ENCODE measurements at places on chromosomes 11 and 22.

DNA sequence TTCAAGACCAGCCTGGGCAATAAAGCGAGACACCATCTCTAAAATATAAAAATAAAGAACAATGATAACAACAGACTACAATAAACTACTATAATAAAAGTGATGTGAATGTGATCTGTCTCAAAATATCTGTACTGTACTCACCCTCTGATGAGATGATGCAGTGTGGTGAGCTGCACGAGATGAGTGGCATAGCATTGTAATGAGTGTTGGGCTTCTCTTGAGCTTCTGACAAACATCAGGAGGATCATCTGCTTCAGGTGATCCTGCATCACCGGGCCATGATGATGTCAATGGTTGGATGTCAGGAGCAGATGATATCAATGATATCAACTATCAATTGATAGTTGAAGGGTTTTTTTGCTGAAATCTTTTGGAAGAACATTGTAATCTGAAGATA is 52.4 kb upstream of the INCENP start:
- DNase-seq = peak; percentile 11

DNA sequence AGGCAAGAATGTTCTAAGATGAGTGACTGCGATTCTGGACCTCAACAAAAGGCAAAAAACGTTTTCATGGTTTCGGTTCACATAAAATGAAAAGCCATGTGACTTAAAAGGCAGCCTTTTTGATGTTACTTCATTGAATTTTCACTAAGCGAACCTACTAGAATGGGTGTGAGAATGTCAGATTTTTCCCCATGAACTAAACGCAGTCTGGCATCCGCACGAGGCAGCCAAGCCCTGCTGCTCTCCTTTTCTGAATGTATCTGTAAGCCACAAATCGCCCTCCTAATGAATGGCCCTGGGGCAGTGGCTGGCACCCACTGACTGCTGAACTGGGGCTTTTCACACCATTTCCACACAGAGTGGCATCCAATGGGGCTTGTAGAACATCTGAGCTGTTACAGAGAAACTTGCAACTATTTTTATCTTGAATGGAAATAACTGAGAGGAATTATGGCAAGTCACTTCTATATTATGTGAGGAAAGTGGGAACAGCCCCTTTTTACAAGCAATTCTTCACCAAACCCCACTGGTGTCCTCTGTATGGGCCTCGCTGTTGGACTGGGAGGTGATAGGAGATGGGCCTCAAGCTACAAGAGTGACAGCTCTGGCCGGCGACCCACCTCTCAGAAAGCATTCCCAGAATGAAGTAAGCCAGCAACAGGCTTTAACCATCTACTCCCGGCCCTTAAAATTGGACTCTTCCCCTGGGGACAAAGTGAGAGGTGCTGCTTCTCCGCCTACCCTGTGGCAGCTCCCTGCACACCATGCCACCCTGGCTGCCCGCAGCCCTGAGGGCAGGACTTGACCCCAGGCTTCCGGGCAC is 29.4 kb downstream of the PPP2R1B start:
- DNase-seq = no peak

GRCh38 chr22:36853407-36854099 is 7.3 kb upstream of the NCF4 start:
- peak; percentile 94 for DNase-seq

- no peak for DNase-seq
These were observed 11.1 kb downstream of the PLAAT3 start for GRCh38 chr11:63603180-63603518.

DNA sequence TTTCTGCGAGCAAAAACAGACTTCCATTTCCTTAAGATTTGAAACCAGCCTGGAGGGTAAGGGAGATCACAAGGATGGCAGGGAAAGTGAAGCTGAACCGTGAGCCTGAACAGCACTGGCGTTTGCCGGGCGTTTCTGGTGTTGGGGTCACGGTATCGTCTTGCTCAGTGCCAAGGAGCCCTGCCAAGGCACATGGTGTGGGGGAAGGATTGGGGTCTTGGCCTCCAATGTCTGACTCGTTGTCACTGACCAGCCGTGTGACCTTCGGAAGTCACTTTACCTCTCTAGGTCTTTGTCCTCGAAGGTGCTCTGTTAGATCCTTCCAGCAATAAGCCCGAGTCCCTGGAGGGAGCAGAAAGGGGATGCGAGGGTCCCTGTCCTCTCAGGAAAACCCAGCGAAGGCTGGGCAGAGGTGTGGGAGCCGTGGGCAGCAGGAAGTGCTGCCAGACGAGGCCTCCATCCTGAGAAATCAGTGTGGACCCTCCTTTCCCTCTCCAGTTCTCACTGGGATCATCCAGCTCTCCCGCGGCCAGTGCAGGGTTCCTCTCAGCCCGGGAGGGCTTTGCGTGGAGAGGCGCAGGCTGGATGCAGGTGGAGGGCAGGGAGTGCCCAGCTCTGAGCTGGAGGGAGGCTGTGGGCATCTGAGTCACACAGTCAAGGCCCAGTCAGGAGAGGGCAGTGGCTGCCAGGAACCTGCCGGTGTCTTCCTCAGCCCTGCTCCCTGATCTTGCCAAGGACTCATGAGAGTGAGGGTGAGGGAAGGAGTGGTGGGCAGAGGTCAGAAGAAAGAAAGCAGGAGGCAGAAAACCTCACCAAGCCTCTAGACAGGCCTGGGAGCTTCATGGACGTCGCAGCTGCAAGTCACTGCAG is 18.9 kb downstream of the TOM1 start:
- no peak for DNase-seq

DNA sequence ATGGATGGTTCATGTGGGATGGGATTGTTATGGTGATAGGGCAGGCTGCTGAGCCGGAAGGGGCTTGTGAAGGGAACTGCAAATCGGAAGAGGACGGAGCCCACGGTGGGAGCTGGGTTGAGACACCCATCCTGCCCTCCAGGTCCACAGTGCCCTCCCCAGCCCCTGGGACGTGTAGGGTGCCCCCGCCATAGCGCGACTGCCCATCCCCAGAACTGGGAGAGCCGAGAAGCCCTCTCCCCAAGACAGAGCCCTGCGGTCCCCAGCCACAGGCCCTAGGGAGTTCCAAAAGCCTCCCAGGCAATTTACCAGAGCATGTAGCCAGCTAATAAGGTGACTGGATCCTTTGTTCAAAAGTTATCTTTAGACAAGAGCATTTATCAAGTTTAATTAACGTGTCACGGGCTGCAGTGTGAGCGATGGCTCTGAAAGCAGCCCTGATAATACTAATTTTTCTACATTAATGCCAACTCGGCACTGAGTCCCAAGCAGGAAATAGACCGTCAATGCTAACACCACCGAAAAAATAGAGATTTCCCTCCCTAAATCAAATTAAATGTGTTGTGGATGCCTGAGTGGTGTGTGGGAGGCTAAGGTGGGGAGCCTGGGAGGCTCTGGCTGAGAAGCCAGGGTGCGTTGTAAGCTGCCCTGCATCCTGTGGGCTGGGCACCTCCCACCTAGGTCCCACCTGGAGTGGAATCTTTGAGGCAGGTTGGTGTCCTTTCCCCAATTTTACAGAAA is 76.8 kb upstream of the RTL6 start:
- no peak for DNase-seq

GRCh38 chr11:1529774-1530173 is 42.3 kb downstream of the DUSP8 start:
- no peak for DNase-seq

All from activated CD4-positive, alpha-beta T cell treated with anti-CD3 and anti-CD28 coated beads, Interleukin-10, Interleukin-2, amounts not matched to agents 100 ng/mL and 50 ng/mL, durations not matched to agents 16 hours and 8 hours (primary cell).